ENCODE measurements at places on chromosomes 7 and 10.
A peak's percentile ranks its signal among the peaks of the same experiment; 100 is the strongest.

GRCh38 chr10:118882741-118883140 lies 128.0 kb upstream of the CACUL1 start:
- no peak for DNase-seq

DNA sequence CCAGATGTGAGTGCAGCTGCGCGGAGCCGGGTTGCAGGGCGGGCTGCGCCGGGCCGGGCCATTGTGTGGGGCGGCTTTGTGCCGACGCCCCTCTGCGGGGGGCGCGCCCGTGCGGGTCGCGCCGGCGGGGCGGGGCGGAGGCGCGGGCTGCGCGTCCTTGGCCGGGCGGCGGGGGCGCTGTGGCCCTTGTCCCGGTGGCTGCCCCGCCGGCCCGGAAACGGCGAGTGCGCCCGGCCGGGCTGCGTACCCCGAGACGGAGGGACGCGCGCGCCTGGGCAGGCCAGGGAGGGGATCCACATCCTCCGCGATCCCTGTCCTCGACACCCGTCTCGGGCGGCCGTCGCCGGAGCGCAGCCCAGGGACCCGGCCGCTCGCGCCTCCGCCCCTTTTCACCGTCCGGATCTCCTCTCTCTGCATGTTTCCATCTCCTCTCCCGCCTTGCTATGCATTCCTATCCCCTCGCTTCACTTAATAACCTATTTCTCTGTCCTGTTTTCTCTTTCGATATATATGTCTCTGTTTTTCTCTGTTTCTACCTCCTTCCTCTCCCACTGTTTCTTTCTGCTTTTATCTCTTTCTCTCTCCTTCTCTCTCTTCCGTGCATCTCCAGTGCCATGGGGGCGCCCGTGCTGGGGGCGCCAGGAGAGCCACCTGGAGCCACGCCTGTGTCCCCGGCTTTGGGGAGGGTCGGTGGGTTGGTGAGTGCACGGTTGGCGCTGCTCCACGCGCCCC lies 765 bp downstream of the PFKFB3 start:
- peak; percentile 38 for DNase-seq

DNA sequence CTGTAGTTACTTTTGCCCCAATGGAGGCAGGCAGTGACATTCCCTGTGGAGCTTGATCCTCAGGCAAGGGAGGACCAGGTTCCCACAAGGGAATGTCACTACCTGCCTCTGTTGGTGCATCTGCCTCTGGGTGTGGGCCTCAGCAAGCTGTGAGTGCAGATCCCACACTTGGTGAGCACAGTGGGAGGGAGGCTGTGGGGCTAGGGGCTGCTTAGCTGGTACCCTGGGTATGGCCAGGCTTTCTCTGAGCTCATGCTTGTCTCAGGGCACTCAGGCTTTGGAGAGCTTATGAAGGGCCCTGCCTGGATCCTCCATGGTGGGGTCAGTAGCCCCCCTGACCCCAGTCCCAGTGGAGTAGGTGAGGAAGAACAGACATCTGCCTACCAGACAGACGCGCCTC lies 16.2 kb upstream of the ZNF488 start:
- DNase-seq = no peak

DNA sequence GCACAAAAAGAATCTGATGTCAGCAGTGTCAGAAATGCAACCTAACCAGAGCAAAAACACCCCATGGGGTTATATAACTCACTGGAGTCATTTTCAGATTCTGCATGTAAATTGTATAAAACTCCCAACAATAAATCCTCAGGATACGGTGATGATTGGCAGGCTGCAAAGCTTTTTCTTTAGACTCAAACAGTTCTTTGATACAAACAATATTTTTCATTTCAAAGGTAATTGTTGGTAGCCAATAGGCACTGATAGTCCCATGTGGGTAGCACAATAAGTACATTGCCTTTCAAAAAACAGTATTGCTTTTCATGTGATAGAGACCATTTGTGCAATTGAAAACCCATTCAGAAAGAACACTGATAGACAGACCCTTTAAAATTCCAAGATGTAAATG lies 98.0 kb downstream of the TMEM26 start:
- no peak for DNase-seq

DNA sequence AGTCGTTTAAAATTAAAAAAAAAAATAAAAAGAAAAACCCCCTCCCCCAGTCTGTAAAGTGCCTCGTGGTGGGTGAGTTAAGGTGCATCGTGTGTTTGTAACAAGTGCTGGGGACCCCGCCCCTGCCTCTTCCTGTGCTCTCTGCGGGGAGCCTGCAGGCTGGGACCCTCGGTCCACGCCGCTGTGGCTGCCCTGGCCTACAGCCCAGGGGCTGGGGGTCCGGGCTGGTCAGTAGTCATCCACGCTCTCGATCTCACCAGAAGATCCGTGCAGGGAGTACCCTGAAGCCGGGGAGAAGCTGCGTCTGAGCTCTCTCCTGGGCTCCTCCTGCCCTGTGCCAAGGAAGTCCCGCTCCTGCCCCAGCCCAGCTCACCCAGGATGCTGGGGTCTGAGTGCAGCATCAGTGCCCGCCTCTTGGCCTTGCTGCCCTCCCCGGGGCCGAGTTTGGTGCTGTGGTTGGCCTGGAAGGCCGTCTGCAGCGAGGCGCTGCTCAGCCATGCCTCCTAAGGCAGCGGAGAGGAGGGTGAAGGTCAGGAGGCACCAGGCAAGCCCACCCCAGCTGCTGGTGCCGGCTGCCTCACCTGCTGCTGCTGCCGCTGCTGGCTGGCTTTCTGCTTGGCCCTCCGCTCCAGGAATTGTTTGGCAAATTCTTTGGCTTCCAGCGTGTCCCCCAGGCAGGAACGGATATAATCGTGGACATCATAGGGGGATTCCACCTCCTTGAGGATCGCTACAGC lies 8.1 kb downstream of the GNB2 start:
- no peak for DNase-seq

DNA sequence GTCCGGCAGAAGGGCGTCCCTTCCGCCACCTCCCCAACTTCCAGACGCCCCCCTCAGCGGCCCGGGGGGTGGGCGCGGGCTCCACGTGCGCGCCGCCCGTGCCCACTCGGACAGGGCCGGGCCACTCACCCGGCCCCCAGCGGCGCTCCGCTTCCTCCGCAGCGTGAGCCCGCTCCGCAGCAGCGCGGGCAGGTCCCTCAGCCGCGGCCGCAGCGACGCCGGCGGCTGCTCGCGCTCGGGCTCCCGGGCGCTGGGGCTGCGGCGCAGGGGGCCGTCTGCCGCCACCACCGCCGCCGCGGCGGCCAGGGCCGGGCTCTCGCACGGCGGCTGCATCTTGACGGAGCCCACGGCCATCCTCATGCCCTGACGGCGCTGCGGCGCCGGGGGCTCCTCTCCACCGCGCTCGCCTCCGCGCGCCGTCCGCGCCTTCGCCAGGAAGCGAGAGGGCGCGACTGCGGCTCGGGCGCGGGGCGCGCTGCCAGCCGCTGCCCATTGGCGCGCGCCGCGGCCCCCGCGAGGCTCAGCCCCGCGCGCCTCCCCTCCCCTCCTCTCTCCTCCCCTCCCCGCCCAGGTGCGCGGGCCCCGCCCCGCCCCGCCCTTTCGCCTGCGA lies at the start of gene RAPGEF5:
Gene RAPGEF5, minus strand, starts transcription at position 454 of the 610 bp plus-strand sequence. Its CDS starts 94 bp downstream, at position 360.
- no peak for DNase-seq

GRCh38 chr10:14674376-14675050 lies 100.2 kb downstream of the FAM107B start:
- DNase-seq = no peak

GRCh38 chr10:128080231-128080630 lies 46.0 kb downstream of the MKI67 start:
- no peak for DNase-seq

- no peak for DNase-seq
Measured at GRCh38 chr7:133827707-133828623, 299.2 kb upstream of the LRGUK start.

GRCh38 chr10:126081841-126082466 lies 185.6 kb downstream of the FANK1 start:
- DNase-seq = no peak

DNA sequence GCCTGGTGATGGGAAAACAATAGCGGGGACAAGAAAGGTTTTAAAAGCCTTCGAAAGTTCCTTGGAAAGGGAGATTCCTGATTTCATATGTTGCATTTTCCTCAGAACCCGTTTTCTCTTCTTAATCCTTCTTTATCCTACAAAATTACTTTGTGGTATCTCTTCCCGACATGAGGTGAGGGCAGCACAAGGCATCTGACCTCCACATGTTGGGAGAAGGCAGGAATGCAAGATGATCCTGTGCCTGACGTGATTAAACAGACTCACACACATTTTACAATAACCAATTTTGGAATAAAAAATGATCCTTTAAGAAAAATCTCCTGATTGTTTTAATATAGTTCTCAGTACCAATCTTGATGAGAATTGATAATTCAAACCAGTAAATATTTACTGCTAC lies 153.3 kb upstream of the MKLN1 start:
- DNase-seq = no peak

- no peak for DNase-seq
Measured at GRCh38 chr7:20164425-20165145, 52.6 kb downstream of the MACC1 start.

DNA sequence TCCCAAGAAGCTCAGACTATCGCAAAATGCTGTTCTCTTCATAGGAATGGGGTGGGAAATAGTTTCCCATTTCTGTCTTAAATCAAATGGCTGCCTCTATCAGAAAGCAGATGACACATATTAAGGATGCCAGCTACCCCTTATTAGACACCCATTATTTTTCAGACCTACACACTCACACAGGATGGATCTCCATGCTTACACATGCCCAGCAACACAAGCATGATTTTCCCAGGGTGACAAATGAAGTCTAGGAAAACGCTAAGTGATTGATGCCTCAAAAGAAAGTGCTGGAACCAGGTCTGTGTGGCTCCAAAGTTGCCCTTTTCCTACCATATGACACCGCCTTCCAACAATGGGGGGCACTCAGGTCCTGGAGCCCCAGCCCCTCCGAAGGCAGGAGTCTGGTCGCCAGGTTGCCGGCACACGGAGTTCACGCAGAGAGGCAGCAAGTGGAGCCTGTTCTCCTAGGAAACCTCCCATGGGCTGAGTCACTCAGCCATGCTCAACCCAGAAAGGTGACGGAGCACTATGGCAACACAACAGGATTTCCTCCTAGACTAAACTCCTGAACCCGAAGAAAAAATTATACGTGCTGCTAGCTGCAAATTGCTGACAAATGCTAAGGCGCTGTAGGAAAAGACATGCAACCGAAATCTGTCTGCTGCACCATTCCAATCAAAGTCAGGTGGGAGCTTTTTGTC lies 19.8 kb downstream of the VOPP1 start:
- DNase-seq = no peak

GRCh38 chr10:54985732-54986131 lies 184.7 kb upstream of the PCDH15 start:
- no peak for DNase-seq

DNA sequence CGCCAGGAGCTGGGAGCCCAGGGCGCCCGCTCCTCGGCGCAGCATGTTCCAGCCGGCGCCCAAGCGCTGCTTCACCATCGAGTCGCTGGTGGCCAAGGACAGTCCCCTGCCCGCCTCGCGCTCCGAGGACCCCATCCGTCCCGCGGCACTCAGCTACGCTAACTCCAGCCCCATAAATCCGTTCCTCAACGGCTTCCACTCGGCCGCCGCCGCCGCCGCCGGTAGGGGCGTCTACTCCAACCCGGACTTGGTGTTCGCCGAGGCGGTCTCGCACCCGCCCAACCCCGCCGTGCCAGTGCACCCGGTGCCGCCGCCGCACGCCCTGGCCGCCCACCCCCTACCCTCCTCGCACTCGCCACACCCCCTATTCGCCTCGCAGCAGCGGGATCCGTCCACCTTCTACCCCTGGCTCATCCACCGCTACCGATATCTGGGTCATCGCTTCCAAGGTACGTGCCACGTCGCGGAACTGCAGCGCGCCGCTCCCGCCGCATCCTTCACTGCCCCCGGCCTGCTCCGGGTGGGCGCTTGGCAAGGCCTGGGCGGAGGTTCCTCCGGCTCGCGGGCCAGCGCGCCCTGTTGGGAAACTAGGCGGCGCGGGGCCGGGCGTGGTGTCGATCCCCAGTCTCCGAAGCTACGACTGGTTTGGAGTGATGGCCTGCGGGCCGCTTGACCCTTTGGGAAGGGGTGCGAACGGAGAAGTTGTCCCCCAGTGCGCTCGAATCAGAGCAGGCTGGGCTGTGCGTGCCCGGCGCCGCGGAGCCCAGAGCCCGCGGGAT lies 868 bp downstream of the EMX2 start:
- no peak for DNase-seq

DNA sequence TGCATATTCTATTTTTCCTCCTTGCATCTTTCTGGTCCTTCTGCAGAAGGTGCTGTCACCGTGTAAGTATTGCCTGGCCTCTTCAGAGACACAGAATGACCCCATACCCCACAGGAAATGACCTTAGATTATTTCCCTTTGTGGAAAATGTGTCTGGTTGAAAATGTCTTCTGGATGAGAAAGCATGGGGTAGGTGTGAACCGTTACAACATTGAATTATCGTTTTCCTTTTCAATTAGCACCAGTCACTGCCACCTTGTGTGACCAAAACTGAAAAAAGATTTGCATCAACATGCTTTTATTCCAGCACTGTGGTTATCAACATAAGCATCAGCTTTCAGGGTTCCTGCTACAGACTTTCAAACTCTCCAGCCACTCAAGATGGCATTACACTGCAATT lies 58.0 kb upstream of the CELF2 start:
- DNase-seq = no peak

- DNase-seq = no peak
Measured at GRCh38 chr10:22609719-22610465, 104.5 kb downstream of the PIP4K2A start.

DNA sequence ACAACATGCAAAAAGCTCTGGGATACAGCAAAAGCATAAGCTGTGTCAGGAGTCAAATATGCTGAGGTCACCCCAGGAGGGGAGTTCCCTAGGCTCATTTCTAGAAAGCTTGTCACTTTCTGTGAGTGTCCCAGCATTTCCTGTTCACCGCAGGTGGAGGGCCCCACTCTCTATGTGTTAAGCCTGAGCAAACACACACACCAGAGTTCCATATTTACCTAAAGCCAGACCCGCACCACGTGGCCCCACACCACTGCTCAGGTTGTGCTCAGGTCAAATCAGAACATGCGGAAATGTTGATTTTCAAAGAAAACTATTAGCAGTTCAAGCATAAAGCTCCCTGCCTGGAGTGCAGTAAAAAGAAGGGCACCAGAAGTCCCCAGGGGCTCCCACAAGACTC lies 259.6 kb upstream of the PPP2R2D start:
- no peak for DNase-seq

DNA sequence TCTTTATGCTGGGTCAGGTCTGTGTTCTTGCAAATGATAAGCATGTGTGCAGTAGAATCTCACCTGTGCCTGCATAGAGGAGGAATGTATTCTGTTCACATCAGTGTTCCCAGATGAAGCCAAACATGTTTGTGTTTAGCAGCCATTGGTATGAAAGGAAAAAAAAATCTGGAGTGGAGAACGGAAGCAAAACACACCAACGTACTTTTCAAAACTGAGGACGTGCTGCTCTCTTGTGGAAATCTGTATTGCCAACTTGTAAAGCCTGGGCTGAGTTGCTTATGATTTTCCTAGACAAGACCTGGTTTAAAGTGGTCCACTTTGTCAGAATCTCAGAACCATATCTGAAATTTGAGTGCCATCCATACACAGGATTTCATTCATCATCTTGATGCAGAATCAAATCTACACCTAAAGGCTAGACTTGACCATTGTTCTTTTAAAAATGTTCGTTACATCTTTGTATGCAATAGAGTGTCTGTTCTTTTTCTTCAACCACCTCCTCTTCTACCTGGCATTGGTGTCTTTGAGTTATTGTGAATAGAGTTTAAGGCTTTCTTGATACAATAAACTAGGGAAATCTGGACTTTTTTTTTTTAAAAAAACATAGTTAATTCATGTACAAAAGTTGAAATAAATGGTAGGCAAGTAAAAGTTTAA lies 367.7 kb downstream of the PHF14 start:
- no peak for DNase-seq

- no peak for DNase-seq
Measured at GRCh38 chr10:88114368-88114767, 250.9 kb downstream of the PTEN start.

Measured in activated T-cell treated with anti-CD3 and anti-CD28 coated beads for 24 hours (primary cell).